ENCODE measurements at places on chromosomes 16 and 17.

- peak; percentile 77 for DNase-seq
Measured at GRCh38 chr16:30609002-30609925, 925 bp downstream of the ZNF689 start.

GRCh38 chr16:54927125-54928015 is 3.3 kb upstream of the IRX5 start:
- DNase-seq = no peak

- no peak for DNase-seq
Measured at GRCh38 chr17:80367503-80367902, 47.5 kb upstream of the ENDOV start.

DNA sequence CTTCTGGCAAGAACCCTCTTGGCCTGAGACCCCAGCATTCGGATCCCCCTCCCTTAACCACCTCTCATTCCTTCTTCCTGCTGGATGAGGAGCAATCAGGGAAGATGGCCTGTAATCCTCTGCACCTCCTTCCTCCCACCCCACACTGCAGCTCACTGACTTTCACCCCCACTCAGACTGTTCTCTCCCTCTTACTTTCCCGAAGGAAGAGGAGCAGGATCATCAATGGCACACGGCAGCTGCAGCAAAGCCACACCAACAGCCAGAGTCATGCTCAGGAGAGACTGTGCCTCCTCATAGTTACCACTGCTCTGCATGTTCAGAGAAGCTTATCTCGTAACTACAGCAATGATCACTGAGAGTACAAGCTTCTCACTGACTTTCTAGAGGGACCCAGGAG is 10.1 kb upstream of the TMEM101 start:
- DNase-seq = no peak

DNA sequence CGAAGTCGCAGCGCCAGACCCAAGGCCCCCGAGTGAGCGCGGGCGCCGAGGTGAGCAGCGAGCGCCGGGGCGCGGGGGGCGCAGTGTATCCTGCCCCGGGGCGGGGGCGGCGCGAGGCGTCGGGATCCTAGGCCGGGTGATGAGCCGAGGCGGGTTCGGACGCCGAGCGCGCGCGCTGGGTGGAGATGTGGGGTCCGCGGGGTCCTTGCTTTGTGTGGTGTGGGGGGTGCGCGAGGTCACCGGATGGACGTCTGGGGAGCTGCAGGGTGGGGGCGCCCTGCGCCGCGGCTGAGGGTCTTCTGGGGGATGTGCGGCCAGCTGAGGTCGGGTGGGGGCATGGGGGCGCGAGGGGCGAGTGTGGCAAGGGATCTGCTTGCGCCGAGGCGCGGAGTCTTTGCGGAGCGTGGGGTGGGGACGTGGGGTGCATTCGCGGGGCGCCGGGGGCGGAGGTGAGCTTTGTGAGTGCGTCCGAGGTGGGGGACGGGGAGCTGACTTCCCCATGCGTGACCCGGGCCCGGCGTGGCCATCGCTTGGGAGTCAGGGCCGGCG is 560 bp downstream of the RAI1 start:
- peak; percentile 67 for DNase-seq

DNA sequence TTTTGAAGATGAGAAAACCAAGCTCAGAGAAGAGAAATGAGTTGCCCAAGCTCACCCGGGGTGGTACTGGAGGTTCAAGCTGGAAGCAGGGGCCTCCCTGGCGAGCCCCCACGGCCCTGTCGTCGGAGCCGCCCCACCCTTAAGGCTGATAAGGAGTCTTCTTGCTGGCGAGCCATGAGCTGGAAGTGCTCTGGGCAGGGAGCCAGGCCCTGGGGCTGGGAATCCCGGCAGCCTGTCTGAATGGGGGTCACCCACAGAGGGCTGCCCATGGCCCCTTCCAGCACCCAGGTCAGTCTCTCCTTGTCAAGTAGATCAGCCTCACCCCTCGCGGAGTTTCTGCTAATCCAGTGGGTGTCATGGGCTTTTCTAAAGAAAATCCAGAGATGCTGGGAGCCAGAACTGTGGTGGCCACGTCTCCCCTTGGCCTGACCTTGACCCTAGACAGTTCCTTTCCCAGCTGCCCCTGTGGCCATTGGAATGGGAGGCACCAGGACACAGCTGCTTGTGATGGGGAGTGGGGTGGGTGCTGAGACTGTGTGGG is 1.2 kb upstream of the P2RX1 start:
- no peak for DNase-seq
